Stimulated activated CD4-positive, alpha-beta T cell treated with anti-CD3 and anti-CD28 coated beads, Interleukin-4, amount 100 ng/mL, for 4 hours (primary cell): ENCODE measurements at places on chromosomes 3 and 15.

DNA sequence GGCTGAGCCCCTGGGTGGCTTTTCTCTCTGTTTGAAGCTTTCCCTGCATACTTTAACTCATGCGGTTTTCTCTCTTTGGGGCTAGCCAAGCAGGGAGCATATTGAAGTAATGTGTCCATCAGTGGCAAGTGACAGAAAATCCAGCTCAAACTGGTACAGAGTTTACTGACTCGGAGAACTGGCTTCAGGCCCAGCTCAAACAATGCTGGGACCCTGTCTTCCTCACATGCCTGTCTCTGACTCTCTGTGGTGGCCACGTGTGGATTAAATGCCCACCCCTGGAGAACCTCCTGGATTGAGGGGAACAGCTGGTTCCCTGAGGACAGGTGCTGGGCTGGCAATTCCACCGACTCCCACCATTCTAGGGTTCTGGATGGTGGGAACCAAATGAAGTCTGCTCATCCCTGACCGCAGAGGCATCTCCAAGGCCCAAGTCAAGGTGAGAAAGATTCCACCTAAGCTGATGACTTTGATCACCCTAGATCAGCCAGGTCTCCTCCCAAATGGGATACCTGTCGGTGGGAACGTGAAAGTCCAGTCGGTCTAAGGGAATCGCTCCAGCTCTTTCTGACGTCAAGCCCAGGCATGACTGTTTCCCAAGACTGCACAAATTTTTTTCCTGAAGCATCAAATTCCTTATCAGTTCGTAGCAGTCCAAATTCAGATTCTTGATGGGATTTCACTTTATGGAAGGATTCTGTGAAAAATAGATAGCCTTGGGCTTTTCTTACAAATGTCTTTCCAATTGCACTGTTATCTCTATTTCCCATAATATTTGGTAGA is 16.3 kb upstream of the HDAC11 start:
- DNase-seq: no peak

DNA sequence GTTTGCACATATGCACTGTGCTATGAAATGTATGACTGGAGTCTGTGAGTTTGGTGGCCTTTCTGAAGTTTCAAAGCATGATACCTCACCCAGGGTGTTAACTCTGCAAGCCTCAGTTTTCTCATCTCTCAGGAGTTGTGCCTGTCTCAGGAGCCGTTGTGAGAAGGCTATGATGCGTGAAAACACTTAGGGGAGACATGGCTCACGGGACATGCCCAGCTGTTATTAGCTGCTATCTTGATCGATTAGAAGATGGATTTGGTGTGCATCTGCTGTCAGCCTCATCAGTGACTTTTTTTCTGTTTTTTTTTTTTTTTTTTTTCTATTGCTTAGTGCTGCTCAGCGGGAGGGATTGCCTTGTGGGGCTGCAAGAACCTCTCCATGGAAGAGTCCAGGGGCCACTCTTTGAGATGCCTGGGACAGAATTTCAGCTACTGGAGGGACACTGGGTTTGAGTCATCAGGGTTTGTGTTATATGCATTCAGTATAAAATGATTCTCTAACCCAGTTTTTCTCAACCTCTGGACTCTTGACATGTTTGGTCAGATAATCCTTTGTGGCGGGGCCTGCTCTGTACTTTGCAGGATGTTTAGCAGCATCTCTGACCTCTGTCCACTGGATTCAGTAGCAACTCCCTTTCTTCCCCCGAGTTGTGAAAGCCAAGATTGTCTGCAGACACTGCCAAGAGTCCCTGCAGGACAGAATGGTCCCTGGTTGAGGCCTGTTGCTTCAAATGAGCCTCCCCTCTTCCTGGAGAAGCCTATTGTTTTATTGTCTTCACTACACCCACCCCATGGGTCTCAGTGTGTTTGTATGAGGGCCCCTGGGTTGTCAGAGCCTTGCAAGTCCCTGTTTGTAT is 181.4 kb downstream of the CACNA2D3 start:
- no peak for DNase-seq

- no peak for DNase-seq
Measured at GRCh38 chr3:119819806-119820205, 37.9 kb downstream of the NR1I2 start.

DNA sequence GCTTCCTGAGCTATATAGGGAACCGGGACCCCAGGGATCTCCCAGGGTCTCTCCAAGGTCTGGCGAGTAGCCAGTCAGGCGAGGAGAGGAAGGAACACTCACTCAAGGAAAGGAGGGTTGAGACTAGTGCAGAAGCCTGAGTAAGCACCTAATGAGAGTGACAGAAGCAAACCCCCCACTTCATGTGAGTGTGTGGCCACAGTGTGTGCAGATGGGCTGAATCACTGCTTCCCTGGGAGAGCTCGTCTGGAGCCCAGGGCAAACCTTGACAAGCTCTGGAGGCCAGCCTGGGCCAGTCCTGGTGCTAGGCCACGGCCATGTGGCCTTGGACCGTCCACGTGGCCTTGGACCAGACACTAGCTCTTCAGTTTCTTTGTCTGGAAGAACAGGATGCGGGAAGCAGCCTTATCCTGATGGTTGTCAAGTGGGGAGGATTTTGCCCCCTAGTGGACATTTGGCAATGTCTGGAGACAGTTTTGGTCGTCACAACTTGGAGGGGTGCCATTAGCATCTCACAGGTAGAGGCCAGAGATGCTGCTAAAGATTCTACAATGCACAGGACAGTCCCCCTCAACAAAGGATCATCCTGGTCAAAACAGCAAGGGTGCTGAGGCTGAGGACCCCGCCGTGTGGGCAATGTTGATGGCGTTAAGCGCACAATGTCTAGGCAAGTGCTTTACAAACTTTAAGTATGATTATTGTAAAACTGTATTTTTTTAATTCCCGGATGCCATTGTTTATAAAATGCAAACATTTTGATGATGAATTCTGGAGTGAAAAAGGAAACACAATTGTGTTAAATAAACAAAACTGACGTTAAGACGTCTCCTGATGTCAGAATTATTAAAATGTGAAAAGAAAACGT is 34.8 kb upstream of the CTSH start:
- no peak for DNase-seq

DNA sequence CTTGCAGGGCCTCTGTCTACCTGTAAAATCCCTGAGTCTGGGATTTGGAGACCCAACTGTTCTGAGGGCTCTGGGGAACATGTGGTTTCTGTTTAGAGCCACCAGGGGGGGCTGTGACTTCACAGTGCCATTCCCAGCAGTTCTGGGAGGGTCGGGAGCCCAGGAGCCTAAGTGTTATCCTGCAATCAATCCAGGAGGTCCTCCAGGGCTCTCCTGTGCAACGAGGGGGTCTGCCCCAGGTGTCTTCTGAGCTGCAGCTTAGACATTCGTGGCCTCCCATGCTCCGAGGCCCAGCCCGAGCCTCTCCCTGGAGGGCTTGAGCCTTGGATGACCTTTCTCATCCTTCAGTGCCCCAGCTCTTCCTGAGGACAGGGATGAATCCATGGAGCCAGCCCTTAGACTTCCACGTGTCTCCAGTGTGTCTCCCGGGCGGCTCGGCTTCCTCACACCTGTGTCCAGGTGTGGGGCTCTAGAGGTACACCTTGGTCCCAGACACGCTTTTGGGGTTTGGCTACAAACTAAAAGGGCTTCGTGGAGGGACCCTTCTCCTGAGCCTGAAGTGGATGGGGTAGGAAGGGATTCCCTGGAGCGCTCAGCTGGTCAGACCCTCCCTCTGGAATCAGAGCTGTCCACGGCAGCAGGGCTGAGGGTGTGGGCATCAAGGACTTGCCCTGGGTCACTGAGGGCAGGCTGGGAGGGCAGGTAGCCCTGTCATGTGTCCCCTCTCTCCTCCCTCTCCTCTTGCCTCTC is 20.3 kb upstream of the ABTB1 start:
- DNase-seq: no peak

GRCh38 chr3:49967291-49967690 is 27.3 kb downstream of the RBM6 start:
- no peak for DNase-seq

DNA sequence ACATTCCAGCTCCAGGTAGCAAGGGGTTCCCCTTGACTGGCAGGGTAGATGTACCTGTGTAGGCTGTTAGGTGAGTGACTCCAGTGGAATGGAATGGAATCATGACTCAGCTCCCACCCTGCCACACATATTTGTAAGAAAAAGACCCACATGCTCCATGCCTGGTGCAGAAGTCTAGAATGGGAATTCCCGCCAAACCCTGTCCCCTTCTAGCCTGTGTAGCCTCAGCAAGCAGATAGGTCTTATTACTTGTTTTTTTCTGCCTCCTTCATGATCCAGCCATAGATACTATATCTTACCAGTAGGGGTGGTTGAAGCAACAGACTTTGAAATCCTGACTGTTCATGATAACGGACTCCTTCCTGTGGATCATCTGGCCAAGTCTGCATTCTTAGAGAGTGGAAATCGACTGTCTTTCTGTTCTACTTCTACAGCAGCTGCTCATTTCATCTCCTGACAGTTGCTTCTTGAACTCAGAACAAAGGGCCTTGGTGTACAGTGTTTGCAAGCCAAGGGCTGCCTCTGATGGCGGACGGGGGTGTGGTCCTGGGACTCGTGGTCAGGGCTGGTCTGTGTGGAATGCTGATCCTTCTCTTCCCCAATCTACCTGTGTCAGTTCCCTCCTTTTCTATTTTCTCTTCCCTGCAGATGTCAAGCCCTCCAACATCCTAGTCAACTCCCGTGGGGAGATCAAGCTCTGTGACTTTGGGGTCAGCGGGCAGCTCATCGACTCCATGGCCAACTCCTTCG is 16.3 kb downstream of the SNAPC5 start:
- no peak for DNase-seq

DNA sequence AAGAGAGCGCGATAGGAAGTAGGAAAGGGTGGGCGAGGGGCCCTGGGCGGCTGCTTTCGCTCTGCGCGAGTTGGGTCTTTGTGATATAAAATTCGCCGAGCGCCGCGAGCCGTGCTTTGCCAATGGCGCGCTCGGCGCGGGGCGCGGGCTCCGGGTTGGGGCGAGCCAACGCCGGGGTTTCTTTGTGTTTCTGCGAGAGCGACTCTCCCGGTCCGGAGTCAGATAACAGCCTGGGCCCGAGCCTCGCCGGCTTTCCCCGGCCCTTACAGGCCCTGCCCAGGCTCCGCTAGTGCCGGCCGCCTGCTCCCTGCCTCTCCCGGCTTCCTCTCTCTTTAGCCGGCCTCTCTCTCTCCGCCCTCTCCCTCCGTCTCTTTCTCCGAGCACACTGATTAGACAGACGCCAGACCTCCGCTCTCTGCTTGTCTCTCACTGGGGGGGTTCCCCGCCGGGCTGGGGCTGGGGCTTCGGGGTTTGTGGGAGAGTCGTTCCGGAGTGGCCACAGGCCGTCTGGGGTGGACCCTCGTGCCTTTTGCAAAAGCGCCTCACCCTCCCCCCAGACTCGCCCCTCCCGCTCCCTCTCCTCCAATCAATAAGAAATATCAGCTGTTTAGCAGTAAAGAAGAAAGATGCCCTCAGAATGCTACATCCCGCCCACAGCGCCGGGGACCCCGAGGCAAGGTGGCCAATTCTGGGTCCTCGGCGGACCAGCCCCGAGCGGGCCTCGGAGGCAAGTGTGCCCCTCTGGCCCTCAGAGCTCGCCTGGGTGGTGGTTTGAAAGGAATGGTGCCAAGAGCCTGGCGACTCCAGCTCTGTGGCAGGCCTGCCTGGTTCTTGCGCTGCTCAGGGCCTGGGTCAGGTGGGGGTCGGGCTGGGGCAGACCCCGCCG is 2.9 kb downstream of the NR2F2 start:
- no peak for DNase-seq

- no peak for DNase-seq
Measured at GRCh38 chr3:14441240-14441919, 39.0 kb downstream of the SLC6A6 start.
